ENCODE measurements at places on chromosomes 6 and 20. TPM values are rescaled to one million over a fixed set of nuclear protein-coding genes. Genes with fewer than 3 reads are reported as not detected.

- no peak for DNase-seq
Measured at GRCh38 chr6:161137320-161137719, 136.5 kb downstream of the AGPAT4 start.

FABP7 gene
- total RNA-seq = not detected

PRR3 gene
- total RNA-seq = 5.2 TPM

GRCh38 chr6:75600768-75601167 lies 912 bp upstream of the SENP6 start:
- DNase-seq = no peak

DNA sequence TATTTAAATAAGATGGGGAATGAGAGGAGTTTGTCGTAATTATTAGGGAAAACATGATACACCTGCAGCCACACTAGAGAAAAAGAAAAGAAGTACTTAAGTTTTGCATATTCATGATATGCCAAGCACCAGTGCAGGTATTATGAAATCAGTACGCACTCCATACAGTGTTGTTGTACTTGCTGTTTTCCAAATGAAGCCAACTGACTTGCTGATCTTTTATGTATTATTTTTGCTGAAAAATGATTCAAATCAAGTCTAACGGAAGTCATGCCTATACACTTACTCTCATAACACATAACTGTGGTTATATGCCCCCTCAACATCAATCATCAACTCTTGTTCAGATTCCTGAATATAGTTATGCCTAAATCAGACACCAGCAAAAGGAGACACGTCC lies 584.9 kb upstream of the EYS start:
- DNase-seq = no peak

DNA sequence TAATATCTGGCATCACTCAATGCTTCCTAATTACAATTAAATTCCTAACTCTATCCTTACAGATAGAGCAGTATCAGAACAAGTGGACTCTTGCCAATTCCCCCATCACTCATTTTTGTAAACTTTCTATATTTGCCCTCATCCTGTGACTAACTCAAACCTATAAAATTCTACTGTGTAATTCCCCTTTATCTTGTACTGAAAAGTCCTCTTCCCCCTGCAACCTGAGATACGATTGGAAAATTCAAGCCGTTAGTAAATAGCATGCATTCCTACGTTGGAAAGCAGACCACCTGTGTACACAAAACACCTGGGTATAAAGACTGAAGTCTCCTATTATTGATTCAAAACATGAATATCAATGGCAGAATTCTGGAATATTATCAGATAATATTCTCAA lies 70.4 kb upstream of the KCNQ5 start:
- DNase-seq = no peak

GRCh38 chr20:2663887-2664719 lies at the start of gene IDH3B:
TSS of gene IDH3B (minus strand) at chr20:2664216. CDS start at chr20:2664188, 28 bp downstream.
- DNase-seq = peak; percentile 61
